ENCODE measurements at places on chromosomes 13 and 19. TPM values are rescaled to one million over a fixed set of nuclear protein-coding genes. Genes with fewer than 3 reads are reported as not detected.

The NCR1 gene
- total RNA-seq, result not detected

DNA sequence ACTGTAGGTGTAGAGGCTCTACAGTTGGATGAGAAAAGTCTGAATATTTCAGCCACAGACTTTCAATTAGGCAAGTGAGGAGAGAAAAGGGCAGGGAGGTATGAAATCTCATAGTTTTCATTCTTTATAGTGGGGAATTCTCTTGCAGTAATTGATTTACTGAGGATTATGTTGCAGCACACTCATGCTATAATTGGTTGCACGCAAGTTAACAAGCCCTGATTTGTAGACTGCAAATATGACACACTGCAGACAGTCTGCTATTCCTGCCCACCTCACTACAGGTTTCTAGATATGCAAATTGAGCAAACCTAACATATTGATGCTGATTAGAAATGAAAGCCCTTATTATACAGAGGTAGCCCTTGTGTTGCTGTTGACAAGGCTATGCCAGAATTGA lies 139.4 kb downstream of the LHFPL6 start:
- no peak for DNase-seq

DNA sequence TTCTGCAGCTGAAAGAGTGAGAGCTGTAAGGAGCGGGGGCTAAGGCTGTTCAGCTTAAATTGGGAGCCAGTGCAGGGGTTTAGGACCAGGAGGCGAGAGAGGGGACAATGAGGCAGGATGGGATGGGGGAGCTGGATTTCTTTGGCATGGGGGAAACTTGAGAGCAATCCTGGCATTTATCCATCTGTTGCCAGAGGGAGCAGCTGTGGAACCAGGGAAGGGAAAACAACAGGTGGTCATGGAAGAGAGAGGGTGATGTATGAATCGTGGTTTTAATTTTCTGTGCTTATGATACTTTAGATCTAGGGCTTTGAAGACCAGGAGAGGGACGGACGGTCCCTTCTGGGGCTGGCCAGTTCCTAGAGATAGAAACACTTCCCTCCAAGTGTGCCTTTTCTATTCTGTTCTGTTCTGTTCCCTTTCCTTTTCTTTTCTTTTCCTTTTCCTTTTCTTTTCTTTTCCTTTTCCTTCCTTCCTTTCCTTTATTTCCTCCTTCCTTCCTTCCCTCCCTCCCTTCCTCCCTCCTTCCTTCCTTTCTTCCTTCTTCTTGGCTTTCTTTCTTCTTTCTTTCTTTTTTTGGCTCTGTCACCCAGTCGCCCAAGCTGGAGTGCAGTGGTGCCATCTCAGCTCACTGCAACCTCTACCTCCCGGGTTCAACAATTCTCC lies 16.0 kb upstream of the CCL25 start:
- no peak for DNase-seq

DNA sequence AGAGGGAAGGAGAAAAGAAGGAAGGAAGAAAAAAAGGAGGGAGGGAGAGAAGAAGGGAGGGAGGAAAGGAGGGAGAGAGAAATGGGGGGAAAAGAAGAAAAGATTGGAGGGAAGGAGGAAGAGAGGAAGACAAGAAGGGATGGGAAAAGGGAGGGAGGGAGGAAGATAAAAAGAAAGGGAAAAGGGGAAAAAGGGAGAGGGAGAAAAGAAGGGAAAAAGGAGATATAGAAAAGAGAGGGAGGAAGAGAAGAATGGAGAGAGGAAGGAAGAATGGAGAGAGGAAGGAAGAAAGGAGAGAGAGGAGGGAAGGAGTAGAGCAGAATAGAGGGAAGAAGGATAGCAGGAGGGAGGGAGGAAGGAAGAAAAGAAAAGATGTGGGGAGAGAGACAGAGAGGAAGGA lies 334.6 kb downstream of the TSHZ3 start:
- DNase-seq, result no peak

- no peak for DNase-seq
Measured at GRCh38 chr13:80469853-80470381, 129.0 kb upstream of the SPRY2 start.

DNA sequence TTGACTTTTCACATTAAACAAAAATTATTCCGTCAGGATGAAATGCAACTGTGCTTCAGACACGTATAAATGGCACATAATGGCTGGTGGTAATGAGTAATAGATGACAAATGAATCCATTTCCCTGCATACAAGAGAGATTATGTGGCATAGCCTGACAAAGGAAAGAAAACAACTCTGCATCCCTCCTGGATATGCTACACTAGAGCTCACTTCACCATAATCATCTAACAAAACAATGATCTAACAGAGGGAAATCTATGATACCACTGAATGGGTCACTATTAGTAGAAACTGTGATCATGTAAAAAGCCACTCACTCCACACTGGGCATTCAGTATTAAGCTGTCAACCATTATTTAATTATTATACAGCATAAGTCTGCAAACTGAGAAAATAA lies 1498.4 kb downstream of the EFNB2 start:
- no peak for DNase-seq

The RNF225 gene
- not detected for total RNA-seq

The HPN gene
- not detected for total RNA-seq

DNA sequence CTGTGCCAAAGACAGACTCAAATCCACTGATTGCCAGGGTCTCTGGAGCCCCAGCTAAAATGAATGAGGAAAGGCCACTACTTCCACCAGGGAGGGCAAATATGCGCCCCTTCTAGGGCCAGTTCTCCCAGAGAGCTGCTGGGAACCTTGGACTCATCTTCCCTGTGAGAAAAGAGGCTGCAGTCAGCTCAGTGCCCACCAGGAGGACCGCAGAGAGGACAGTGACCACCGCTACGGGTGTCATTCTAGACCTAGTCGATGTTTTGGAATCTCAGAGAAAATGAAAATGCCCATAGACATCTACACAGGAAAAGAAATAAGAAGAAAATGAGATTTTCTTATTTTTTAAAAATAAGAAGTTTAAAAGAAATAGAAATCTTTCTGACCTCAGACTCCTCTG lies 235.1 kb downstream of the UQCRFS1 start:
- DNase-seq, result no peak

DNA sequence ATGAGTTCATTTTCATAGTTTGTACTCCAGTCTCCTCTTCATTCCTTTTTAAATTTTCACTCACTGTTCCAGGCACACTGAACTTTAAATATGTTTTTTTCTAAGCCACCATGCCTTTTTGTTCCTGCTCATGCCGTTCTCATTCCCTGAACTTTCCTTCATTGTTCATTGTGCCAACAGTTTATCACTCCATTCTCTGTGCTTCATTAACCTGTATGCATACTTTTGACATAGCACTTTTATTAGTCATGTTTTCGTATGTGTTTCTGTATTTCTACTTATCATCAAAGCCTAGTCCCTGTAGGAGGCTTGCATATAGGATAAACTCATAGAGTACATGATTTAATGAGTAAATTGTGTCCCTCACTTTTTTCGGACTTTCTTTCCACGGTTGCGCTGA lies 65.3 kb downstream of the PCDH20 start:
- DNase-seq, result no peak

DNA sequence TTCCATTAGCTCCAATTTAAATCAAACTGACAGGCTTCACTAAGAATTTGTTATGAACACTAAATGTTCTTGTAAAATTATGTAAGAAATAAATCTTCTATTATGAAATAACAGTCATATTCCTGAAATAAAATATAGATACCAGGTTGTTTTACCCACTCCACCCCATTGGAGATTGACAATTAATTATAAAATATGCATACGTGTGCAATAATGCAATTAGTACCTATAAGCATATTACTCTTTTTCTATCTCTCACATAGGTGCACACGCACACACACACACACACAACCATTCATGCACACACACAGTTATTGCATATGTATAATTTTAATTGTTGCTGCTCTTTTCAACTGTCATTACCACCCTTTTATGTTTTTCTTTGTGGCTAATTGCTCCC lies 395.7 kb downstream of the SLITRK5 start:
- DNase-seq, result no peak

- DNase-seq, result no peak
Measured at GRCh38 chr19:14237014-14237941, 31.3 kb upstream of the ADGRL1 start.

GRCh38 chr19:42152910-42153671 lies 20.8 kb upstream of the POU2F2 start:
- DNase-seq, result no peak

DNA sequence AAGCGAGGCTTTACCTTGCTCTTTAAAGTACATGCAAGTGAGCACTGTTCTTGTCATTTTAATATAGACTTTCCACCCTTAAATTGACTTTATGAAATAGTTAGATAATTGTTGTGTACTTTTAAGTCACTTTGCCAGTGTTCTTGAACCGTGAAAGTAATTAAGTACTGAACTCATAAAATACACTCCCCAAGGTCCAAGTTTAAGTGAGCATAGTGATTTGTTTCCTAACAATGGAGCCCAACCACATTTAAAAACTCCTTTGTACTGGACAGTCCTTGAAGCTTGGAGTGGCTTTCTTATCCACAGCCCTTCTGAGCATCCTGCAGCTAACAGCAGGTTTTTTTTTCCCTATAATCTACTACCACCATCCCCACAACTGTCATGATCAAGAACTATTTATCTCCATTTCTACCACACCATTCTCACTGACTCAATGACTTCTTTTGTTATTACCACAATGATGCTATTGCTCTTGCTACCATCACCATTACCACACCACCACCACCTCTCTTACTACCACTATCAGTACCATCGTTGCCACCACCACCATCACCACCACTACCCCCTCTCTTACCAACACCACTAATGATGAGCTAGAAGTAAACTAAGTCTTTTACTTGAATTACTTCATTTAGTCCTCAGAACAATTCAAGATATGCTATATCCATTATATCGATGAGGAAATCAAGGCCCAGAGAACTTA lies 452.6 kb downstream of the DIAPH3 start:
- DNase-seq, result no peak

The ARRDC2 gene
- 8.7 TPM for total RNA-seq

GRCh38 chr13:21058361-21058760 lies 3.0 kb downstream of the LATS2 start:
- DNase-seq, result no peak

The MKNK2 gene
- total RNA-seq, result 33.9 TPM

The GAPDHS gene
- total RNA-seq, result not detected

The OR7G3 gene
- total RNA-seq, result not detected

DNA sequence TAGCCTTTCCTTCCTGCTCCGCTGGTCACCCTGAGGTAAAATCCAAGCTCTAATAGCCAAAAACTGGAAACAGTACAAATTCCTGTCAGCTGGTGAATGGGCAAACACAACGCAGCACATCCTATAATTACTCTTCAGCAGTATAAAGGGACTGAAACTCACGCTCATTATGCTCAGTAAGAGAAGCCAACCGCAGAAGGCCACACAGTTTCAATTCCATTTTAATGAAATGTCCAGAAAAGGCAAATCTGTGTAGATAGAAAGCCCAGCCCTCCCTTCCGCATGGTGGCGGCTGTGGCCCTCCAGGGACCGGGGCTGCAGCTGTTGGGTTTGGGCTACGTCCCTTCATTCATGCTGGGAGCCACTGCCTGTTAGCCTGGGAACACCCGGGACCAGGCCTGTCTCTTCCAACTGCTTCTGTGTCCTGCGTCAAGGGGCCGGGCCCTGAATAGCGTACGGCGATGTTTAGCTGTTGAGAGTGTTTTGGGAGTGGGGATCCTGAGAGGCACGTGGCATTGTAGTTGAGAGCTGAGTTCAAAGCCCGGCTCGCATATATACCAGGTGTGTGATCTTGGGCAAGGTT lies 23.5 kb downstream of the NKPD1 start:
- DNase-seq, result no peak

DNA sequence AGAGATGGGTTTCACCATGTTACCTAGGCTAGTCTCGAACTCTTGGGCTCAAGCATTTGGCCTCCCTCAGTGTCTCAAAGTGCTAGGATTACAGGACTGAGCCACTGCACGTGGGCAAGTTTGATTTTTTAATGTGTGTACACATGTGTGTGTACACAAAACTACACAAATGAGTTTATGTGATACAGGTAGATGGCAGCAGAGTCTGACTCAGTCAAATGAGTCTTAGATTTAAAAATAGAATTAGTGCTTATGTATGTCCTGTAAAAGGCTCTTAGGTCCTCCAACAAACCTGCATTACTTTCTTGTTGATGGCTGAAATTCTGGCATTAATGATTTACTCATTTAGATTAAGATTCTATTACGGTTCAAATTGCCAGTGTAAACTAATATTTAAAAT lies 293.7 kb downstream of the PCDH17 start:
- no peak for DNase-seq

DNA sequence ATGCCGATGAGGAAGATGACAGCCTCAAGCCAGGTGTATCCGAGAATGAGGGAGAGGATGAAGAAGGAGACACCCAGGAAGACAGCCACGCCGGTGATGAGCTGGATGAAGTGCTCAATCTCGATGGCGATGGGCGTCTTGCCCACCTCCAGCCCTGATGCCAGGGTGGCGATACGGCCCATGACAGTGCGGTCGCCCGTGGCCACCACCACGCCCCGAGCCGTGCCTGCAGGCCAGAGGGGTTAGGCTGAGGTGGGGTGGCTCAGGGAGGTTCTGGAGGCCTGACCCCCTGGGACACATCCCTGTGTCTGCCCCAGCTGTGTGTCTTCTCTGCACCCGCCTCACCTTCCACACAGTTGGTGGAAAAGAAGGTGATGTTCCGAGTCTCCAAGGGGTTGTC lies 9.1 kb downstream of the ATP1A3 start:
- DNase-seq, result no peak

GRCh38 chr13:33722216-33722915 lies 95.6 kb upstream of the RFC3 start:
- no peak for DNase-seq

- DNase-seq, result no peak
Measured at GRCh38 chr19:1513499-1514294, 878 bp upstream of the ADAMTSL5 start.

DNA sequence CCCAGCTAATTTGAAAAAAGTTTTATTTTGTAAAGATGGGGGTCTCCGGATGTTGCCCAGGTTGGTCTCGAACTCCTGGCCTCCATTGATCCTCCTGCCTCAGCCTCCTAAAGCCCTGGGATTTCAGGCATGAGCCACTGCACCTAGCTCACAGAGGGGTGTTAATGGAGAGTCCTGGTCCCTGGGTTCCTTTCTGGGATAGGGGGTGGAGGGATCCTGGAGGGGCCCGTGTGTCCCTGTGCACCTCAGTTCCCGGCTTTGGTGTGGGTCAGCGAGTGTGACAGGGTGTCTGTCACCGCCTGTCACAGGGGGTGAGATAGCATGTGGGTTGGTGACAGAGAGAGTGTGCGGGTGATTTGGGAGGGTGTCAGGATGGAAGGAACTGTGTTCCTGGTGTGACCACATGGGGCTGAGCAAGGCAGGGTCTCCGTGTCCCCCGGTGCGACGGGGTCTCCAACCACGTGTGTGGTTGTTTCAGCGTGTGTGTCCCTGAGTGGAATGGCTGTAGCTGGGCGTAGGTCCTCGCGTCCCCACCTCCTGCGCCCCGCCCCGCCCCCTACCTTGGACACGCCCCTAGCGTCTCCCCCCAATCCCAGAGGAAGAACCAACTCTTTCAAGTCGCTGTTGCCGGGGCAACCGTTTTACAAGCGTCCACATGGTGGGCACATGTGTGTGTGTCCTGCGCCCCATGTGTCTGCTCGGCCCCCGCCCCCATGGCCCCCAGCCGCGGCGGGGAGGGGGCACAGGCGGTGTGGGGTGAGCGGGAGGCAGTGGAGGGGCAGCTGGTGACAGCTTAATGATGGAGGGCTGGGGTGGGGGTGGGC lies 2.9 kb upstream of the NRTN start:
- DNase-seq, result no peak

The APLP1 gene
- total RNA-seq, result 28.7 TPM

Measured in H4 (cell line).